ENCODE measurements at places on chromosomes 7 and 10. TPM values are rescaled to one million over a fixed set of nuclear protein-coding genes. Genes with fewer than 3 reads are reported as not detected.

DNA sequence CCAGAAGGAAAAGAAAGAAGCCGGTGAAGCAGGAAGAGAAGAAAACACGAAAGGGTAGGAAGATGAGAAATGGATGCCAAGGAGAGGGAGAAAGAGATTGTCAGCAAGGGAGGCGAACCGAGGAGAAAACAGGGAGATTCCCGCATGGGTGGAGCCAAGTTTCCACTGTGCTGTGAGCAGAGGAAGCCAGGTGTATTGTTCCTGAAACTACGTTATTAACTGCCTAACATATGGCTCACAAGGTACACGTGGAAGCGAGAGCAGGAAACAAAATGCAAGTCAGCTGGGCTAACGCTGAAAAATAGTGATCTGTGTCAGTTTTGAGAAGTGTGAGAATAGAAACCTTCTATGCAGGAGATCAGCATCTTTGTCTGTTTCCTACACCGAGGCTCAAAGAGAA is 20.4 kb upstream of the HIPK2 start:
- no peak for DNase-seq

- DNase-seq: no peak
Measured at GRCh38 chr10:106863549-106863948, 301.0 kb downstream of the SORCS1 start.

Gene MTERF1
- 10.9 TPM for total RNA-seq

Gene TMEM225B
- total RNA-seq: 0.09 TPM

GRCh38 chr7:50531928-50532327 is 33.3 kb downstream of the DDC start:
- no peak for DNase-seq

Gene ANKRD22
- total RNA-seq: not detected

GRCh38 chr7:142939226-142939910 is at the start of gene LLCFC1:
Gene LLCFC1, plus strand, starts transcription at chr7:142939484. Its CDS starts 138 bp downstream, at chr7:142939622.
- no peak for DNase-seq

Gene MAT1A
- total RNA-seq: not detected

DNA sequence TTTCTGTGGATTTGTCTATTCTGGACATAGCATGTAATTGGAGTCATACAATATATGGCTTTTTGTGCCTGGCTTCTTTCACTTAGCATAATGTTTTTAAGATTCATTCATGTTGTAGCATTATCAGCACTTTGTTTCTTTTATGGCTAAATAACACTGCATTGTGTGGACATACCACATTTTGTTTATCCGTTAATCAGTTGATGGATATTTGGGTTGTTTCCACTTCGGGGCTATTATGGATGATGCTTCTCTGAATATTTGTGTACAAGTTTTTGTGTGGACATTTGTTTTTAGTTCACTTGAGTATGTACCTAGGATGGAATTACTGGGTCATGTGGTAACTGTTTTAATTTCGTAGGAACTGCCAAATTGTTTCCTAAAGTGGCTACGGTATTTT is 6.4 kb downstream of the LCOR start:
- no peak for DNase-seq

GRCh38 chr7:136062625-136063325 is 85.6 kb upstream of the MTPN start:
- DNase-seq: no peak

GRCh38 chr10:132508581-132509443 is 28.8 kb upstream of the INPP5A start:
- DNase-seq: peak; percentile 28

GRCh38 chr10:11863353-11864109 is 40.4 kb downstream of the PROSER2 start:
- DNase-seq: no peak

- DNase-seq: no peak
Measured at GRCh38 chr7:137953043-137953664, 48.7 kb downstream of the CREB3L2 start.

DNA sequence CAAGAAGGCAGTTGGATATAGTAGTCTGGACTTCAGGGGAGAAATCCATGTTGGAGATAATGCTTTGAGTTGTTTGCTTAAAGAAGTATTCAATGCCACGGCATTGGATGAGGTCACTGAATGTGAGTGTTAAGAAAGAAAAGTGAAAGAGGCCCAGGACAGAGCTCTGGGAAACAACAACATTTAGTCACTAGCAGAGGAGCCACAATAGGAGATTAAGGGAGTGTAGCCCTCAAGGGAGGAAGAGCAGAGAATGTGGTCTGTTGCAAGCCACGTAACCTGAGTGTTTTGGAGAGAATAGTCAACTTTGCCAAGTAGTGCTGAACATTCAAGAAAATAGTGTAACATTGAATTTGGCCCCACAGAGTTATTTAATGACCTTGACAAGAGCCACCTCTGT is 114.7 kb downstream of the MYO3A start:
- no peak for DNase-seq

GRCh38 chr10:4867520-4868356 is 41.7 kb downstream of the AKR1E2 start:
- peak; percentile 67 for DNase-seq

DNA sequence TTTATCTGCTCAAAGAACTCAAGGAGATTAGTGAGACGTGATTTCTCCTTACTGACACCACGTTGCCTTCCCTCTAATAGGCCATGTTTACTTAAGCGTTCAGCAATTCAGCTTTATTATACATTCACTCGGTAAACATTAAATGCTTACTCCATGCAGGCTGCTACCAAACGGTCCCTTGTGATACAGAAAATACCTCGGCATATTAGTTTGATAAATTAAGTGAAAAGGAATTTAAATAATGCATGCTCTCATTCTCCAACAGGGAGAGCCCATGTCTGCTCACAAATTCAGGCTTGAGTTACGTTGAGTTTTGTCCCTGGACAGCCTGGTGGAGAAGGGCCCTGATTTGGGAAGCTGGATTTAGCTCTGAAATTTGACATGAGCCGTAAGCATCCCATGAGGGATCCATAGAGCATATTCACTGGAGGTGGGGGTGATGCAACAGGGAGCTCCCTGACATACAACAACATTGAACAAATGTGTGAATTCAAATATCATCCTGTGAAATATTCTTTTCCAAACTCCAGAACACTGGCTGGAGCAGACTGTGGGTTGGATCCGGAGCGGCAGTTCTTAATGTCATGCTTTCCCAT is 86.3 kb downstream of the TBXAS1 start:
- no peak for DNase-seq

GRCh38 chr7:24709585-24710360 is 47.5 kb downstream of the GSDME start:
- no peak for DNase-seq

Gene UPK3B
- total RNA-seq: under 0.01 TPM

Gene SSMEM1
- total RNA-seq: not detected

DNA sequence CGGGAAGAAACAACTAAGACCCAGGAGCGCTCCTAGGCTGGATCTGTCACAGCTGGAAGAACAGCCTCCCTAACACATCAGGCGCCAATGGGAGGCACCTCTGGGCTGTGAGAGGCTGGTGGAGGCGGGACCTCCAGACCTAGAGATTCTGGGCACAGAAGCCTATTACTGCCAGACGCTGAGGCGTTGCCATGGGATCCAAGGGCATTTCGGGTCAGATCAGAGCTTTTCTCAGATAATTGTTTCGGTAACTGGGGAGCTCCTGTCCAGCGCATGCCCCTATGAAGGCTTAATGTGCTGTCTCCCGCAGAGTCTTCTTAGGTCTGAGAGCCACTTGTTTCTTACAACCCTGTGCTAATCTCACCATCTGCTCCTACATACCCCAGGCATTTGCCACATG is 339.2 kb downstream of the ZNF716 start:
- no peak for DNase-seq

Gene SYT15B
- 0.51 TPM for total RNA-seq

GRCh38 chr10:29710128-29710527 is 75.4 kb upstream of the SVIL start:
- DNase-seq: no peak

- DNase-seq: no peak
Measured at GRCh38 chr7:5662828-5663227, 118.6 kb downstream of the RNF216 start.

GRCh38 chr10:58723966-58724365 is 211.3 kb downstream of the BICC1 start:
- DNase-seq: no peak

GRCh38 chr7:138527746-138528223 is 67.7 kb downstream of the TRIM24 start:
- peak; percentile 27 for DNase-seq
